ENCODE measurements at places on chromosomes 1 and 21. TPM values are rescaled to one million over a fixed set of nuclear protein-coding genes. Genes with fewer than 3 reads are reported as not detected.

Gene KLHDC9
- 5.3 TPM for total RNA-seq

Gene ESPN
- not detected for total RNA-seq

Gene MATN1
- 0.30 TPM for total RNA-seq

Gene AKR7A2
- 27.5 TPM for total RNA-seq

GRCh38 chr1:115251856-115252255 lies 86.2 kb downstream of the NGF start:
- no peak for DNase-seq

Gene OR2M3
- total RNA-seq: not detected

Gene F13B
- total RNA-seq: 0.12 TPM

GRCh38 chr1:204915861-204916495 lies 45.3 kb downstream of the NFASC start:
- DNase-seq: no peak

Gene TDRD5
- 0.10 TPM for total RNA-seq

DNA sequence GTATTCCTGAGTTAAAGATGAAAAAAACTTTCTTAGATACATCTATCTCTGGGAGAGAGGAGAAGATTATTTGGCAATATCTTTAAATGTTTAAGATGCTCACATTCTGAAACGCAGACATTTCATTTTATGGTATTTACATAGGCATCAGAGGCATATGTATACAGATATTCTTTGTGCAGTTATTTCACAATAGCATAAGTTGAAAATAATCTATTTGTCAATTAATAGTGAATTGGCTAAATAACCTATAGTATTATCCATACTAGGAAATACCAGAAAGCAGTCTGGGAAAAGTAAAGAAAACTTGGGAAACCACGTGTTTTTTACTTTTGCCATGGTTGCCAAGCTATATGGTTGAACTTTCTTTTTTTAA lies 35.9 kb downstream of the GLUL start:
- DNase-seq: no peak

DNA sequence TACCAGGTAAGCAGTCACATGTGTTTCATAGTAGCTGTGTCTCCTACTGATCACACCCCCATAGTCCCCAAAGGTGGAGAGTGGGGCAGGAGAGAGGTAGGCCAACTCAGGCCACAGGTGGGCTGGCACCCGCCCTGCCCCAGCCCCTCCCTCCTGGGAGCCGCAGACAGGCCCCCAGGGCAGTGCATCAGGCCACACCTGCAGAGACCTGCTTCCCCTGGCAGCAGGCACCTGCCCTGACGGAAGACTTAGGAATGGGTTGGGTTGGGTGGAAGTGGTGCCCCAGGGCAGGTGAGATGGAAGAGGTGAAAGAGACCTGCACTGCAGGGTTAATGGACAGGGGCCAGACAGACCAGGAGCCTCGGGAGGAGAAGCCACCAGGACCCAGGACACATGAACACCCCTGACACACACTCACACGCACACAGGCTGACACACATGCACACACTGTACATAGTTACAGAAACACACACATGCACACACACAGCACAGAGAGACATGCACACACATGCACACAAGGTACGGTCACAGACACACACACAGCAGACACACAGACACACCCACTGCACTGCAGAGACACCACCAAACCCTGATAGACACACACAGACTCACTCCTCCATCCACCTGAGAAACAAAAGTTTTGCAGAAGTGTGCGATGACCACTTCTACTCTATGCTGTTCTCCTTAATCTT lies 1.7 kb upstream of the COL18A1 start:
- no peak for DNase-seq

DNA sequence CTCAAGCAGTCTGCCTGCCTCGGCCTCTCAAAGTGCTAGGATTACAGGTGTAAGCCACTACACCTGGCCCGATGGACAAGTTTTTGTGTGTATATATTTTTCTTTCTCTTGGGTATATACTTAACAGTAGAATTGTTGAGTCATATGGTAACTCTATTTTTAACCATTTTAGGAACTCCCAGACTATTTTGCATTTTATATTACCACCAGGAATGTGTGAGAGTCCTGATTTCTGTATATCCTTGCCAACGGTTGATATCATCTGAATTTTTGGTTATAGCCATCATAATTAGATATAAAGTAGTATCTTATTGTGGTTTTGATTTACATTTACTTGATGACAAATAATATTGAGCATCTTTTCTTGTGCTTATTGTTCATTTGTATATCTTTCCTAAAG lies 20.7 kb downstream of the FNBP1L start:
- no peak for DNase-seq

All from NCI-H460 (cell line).